ENCODE measurements at places on chromosomes 2 and 18. TPM values are rescaled to one million over a fixed set of nuclear protein-coding genes. Genes with fewer than 3 reads are reported as not detected.

- DNase-seq, result no peak
Observed at GRCh38 chr2:229118336-229118735, 152.8 kb downstream of the PID1 start.

- DNase-seq, result peak; percentile 72
Observed at GRCh38 chr2:23801396-23801795, 125.5 kb downstream of the ATAD2B start.

GRCh38 chr2:120300385-120300784, 45.6 kb upstream of the INHBB start:
- no peak for DNase-seq

- DNase-seq, result no peak
Observed at GRCh38 chr2:74441690-74442482, at the start of gene RTKN. Gene RTKN (minus strand): TSS chr2:74441937. CDS start chr2:74441816, 121 bp downstream.

DNA sequence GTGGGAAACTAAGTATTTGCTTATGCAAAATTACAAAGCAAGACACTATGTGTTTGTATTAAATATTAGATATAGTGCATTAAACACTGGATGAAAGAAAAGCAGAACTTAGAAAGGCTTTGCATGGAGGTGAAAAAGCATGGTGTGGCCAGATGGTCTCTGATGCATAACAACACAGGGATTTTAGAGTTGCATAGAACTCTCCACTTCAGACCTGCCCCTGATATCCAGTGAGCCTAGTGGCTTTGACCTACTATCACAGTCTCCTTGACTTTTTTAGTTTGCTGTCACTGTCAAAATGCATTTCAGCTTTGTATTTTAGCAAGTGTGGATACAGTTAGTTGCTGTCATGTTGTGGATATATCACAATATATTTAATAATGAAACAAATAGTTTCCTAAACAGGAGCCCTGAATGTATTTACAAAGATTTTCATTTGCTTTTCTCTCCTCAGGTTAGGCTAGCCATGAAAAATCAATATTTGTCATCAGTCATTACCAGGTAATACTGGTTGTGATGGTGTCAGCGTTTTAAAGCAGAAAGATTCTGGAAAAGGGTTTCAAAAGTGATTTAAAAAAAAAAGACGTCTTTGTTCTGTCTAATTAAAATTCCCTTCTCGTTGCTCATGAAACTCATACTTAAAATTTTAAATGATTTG, 5.2 kb downstream of the CSRNP3 start:
- no peak for DNase-seq

The PSD4 gene
- total RNA-seq, result 0.82 TPM

Measured in fibroblast of the aortic adventitia (primary cell).